Activated naive CD4-positive, alpha-beta T cell treated with anti-CD3 and anti-CD28 coated beads for 36 hours (primary cell): ENCODE measurements at places on chromosomes 4 and X.

- DNase-seq, result no peak
Observed at GRCh38 chrX:139542652-139543051, 12.1 kb downstream of the F9 start.

- no peak for DNase-seq
Observed at GRCh38 chrX:71659342-71659741, 8.0 kb upstream of the LOC101059915 start.

GRCh38 chrX:148958901-148959300, 458.5 kb downstream of the AFF2 start:
- DNase-seq, result no peak

GRCh38 chr4:32744211-32744610, 2024.0 kb downstream of the PCDH7 start:
- no peak for DNase-seq

- no peak for DNase-seq
Observed at GRCh38 chr4:169268951-169269760, 1.6 kb downstream of the SH3RF1 start.

- DNase-seq, result no peak
Observed at GRCh38 chrX:86805241-86805640, 657.0 kb downstream of the DACH2 start.

- no peak for DNase-seq
Observed at GRCh38 chr4:25911356-25911755, 2.7 kb upstream of the SMIM20 start.

DNA sequence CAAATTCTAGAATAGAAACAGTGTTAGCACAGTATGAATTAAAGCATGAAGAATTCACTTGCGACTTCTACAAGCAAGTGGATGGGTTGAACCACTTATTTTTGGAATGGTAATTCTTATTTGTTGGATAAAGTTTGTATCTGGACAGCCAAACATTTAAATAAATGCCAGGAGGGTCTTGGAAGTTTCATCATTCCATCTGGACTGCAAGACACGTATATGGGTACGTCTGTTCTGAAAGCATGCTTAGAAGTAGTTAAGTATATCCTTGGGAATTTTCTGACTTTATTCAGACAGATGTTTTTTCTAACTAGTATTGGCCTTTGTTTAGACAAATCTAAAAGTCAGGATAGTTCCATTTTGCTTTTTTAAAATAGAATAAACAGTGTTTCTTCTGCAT, 77.5 kb upstream of the CASK start:
- DNase-seq, result no peak

GRCh38 chrX:48540480-48540879, 966 bp downstream of the TBC1D25 start:
- no peak for DNase-seq

DNA sequence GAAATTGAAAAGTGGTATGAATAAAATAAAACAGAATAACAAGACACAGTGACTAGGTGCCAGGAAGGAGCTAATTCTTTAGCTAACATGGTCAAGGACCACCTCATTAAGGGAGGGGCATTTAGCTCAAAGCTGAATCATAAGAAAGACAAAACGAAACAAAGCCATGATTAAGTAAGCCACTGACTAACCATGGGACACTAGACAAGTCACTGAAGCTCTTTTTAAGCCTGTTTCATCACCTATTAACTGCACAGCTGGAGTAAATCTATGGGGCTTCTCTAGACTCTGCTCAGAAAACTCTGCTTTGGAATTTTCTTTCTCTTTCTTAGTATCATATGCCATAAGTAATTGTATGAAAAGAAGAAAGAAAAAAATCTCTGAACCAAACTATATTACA, 49.8 kb upstream of the C1QTNF7 start:
- no peak for DNase-seq
